Foreskin melanocyte (primary cell): ENCODE measurements at places on chromosomes 2 and 18.
A peak's percentile ranks its signal among the peaks of the same experiment; 100 is the strongest.

GRCh38 chr2:237486819-237487448, at the start of gene MLPH:
Gene MLPH (plus strand): TSS chr2:237487251. CDS start chr2:237493427, 6,176 bp downstream.
- no peak for DNase-seq

DNA sequence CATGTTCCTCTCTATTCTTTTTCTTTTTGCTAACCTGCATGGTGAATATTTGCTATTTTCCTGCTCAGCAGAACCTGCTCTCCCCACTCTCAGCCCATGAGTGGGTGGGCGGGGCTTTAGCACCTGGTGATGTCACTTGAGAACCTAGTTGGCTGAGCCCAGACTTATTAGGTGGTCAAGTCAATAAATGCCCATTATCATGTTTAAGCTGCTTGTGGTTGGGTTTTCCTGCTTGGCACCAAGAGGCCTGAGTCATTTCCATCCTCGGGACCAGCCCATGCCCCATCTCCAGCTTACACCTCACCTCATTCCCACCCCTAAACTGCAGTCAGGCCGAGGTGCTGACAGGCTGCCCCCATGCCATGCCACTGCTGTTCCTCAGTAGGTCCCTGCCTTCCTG, 226.6 kb downstream of the ANKRD30B start:
- DNase-seq = no peak

DNA sequence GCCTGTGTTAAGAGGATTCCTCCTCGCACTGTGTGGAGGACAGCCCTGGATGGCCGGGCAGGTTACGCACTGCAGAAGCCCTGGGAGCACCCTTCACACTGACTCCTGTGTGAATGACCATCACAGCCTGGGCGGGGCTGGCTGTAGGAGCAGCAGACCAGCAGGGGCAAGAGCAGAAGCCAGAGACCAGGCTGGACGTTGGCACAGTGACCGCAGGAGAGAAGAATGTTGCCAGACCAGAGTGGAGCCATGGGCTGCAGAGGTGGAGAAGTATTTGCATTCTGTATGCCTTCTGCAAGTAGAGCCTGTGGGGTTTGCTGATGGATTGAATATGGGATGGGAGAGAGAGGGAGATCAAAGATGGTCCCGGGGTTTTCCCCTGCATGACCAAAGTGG, 23.1 kb downstream of the LRRFIP1 start:
- DNase-seq = no peak

DNA sequence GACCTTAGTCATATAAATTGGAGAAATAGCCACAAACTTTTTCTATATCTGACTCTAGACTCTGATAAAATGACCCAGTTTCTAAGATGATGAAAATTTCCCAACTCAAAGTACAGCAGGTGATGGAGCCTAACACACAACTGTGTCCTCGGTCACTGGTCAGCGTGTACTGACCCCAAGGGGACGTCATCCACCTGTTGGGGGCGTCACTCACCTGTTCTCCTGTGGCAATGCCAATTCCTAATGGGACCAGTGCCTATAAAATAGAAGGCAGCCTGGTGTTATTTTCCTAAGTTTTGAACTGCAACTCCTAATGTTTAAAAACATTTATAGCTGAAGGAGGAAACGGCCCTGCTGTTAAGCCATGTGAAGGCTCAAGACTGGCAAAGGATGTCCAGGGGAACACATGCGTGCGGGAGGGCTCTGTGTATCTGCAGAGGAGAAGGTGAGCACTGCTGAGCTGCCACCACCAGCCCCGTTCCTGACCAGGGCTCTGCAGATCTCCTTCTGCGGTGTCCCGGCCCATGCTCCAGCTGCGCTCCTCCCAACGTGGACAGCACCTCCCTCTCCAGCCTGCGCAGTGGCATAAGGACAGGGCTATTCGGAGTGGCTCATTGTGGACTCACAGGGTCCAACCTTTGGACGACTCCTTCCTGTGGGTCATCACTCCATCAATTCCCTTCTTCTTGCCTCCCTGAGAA, 21.2 kb downstream of the TYMS start:
- DNase-seq = no peak

GRCh38 chr2:127469974-127470373, 51.7 kb downstream of the PROC start:
- DNase-seq = no peak

- peak; percentile 69 for DNase-seq
These were observed 114.6 kb upstream of the ARHGAP28 start for GRCh38 chr18:6614952-6615351.

DNA sequence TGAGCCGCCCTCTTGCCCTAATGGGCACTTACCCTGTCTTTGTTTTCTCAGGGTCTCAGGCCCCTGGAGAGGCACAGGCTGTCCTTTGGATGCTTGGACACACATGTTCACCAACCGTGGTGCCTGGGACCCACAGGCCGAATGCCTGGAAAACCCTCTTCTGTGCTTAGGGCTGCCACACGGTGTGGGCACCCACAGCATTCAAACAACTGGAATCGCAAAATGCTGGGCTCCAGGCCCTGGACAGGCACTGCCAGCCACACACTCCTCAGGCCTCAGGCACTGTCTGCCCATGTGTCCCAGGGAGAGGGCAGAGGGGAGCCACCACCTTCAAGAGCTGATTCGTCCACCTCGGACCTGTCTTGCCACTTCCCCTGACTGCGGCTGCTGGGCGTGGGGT, 123.1 kb upstream of the ACKR3 start:
- no peak for DNase-seq

- no peak for DNase-seq
These were observed 133.8 kb upstream of the SCN7A start for GRCh38 chr2:166627893-166628292.

- DNase-seq = no peak
These were observed 181.3 kb downstream of the INSIG2 start for GRCh38 chr2:118269408-118270051.

DNA sequence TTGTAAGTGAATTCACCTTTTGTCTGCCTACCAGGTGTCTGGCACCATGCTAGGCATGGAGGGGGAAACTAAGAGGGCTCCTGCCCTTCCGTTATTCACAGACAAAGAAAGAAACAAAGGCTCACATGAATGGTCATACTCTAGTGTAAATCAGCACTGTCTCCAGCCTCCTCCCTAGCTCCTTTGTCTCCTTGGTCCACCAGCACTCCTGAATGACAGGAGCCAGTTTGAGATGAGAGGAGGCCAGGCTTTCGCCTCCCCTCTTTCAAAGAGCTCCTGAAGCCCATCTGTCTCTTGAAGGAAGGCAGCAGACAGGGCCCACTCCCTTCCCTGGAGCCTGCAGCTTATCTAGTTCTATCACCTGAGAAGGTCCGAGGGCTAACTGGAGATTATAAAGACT, 18.7 kb downstream of the SATB2 start:
- DNase-seq = no peak
